Natural killer cell treated with Interleukin-12 subunit alpha and Interleukin-12 subunit beta and Interleukin-15 and Interleukin-18, amount 100 ng/mL, for 72 hours (primary cell): ENCODE measurements at places on chromosomes 4 and X. TPM values are rescaled to one million over a fixed set of nuclear protein-coding genes. Genes with fewer than 3 reads are reported as not detected.
A peak's percentile ranks its signal among the peaks of the same experiment; 100 is the strongest.

DNA sequence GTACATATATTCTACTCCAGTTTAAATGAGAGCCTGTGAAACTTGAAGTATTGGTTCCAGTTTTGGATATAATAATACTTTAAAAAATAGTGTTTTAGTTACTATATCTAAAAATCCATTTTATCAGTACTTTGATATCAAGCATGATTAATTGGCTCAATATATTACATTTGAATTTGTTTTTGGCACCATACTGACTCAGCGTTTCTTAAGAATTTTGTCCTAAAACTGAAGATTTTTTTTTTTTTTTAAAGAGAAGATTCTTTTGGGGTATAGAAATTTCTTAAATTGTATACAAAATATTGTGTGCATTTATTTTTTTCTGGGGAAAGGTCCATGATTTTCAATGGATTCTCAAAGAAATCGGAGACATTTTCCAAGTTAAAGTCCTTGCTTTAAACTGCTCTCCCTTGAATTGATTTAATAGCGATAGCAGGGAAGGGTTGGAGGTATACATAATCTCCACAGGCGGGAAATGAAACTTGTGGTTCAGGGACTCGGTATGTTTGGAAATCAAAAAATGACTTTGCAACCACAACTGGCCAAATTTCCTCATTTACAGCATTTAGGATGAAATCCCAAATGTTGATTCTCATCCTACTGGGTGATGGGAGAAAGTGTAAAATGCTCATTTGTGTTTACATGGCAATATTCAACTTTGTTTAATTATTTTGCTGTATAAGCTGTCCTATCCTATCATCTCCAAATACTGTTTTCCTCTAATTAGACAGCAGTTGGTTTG, 62.3 kb downstream of the TMA16 start:
- peaks cover under 1% of the 10 kb centered on the region for H3K27me3 ChIP-seq
- no peaks in the 10 kb centered on the region for H3K36me3 ChIP-seq
- DNase-seq: no peak
- H3K27ac ChIP-seq: no peak overlapping the region
- peaks cover 15% of the 10 kb centered on the region for H3K4me1 ChIP-seq

GRCh38 chr4:174389439-174389838, 105.7 kb downstream of the CEP44 start:
- H3K4me3 ChIP-seq: no peak overlapping the region
- H3K27me3 ChIP-seq: peaks cover 7% of the 10 kb centered on the region
- H3K36me3 ChIP-seq: no peaks in the 10 kb centered on the region
- H3K27ac ChIP-seq: no peak overlapping the region
- no peaks in the 10 kb centered on the region for H3K4me1 ChIP-seq

DNA sequence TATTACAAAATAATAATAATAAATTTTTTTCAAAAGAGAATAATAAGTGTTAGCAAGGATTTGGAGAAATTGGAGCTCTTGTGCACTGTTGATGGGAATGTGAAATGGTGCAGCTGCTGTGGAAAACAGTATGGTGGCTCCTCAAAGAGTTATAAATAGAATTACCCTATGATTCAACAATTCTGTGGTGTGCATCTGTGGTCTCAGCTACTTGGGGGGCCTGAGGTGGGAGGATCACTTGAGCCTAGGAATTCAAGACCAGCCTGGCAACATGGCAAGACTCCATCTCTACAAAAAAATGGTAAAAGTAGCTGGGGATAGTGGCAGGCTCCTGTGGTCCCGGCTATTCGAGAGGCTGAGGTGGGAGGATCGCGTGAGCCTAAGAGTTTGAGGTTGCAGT, 19.6 kb downstream of the MND1 start:
- H3K27me3 ChIP-seq: no peaks in the 10 kb centered on the region
- peaks cover 6% of the 10 kb centered on the region for H3K4me1 ChIP-seq
- no peak overlapping the region for H3K27ac ChIP-seq
- H3K36me3 ChIP-seq: peaks cover 10% of the 10 kb centered on the region
- H3K4me3 ChIP-seq: no peak overlapping the region
- DNase-seq: no peak

- H3K4me1 ChIP-seq: no peaks in the 10 kb centered on the region
- no peak for DNase-seq
- no peaks in the 10 kb centered on the region for H3K36me3 ChIP-seq
- no peaks in the 10 kb centered on the region for H3K27me3 ChIP-seq
- H3K4me3 ChIP-seq: no peak overlapping the region
These were observed 96.0 kb downstream of the TENM3 start for GRCh38 chr4:182339221-182339641.

GRCh38 chrX:79361192-79361870, 5.8 kb downstream of the ITM2A start:
- peaks cover 18% of the 10 kb centered on the region for H3K36me3 ChIP-seq
- no peak overlapping the region for H3K27ac ChIP-seq
- H3K4me1 ChIP-seq: peaks cover 10% of the 10 kb centered on the region

DNA sequence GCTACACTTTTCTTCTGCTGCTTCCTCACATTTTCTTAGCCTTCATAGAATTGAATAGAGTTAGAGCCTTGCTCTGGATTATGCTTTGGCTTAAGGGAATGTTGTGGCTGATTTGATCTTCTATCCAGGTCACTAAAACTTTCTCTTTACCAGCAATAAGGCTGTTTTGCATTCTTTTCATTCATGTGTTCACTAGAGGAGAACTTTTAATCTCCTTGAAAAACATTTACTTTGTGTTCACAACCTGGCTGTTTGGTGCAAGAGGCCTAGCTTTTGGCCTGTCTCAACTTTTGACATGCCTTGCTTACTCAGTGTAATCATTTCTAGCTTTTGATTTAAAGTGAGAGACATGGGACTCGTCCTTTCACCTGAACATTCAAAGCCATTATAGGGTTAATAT, 87.7 kb upstream of the RAB40AL start:
- DNase-seq: no peak
- H3K4me1 ChIP-seq: no peaks in the 10 kb centered on the region
- H3K4me3 ChIP-seq: no peak overlapping the region

- no peak overlapping the region for H3K27ac ChIP-seq
- no peaks in the 10 kb centered on the region for H3K36me3 ChIP-seq
- no peaks in the 10 kb centered on the region for H3K27me3 ChIP-seq
- H3K4me3 ChIP-seq: no peak overlapping the region
- peaks cover 3% of the 10 kb centered on the region for H3K4me1 ChIP-seq
These were observed 56.1 kb downstream of the RAPGEF2 start for GRCh38 chr4:159158985-159159384.

GRCh38 chr4:13302876-13303275, 181.3 kb downstream of the RAB28 start:
- no peaks in the 10 kb centered on the region for H3K27me3 ChIP-seq
- peaks cover 32% of the 10 kb centered on the region for H3K36me3 ChIP-seq
- DNase-seq: no peak

GRCh38 chr4:124902001-124902515, 189.5 kb upstream of the ANKRD50 start:
- H3K4me1 ChIP-seq: no peaks in the 10 kb centered on the region
- DNase-seq: no peak

DNA sequence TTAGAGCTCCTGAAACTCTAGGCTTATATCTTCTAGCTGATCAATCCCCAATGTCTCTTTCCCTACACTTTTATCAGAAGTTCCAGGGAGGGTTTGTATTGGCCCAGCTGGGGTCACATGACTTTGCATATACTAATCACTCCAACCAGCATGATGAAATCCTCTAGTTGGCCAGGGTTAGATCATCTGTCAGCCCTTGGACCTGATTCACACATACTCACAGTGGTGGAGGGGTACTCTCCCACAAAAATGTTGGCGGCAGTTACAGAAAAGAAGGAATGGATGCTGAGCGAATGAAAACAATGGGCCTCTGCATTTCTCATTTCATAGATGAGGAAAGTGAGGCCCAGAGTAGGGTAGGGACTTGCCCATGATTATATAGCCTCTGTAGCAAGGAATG, 151.1 kb downstream of the PJA1 start:
- H3K4me3 ChIP-seq: no peak overlapping the region
- no peak for DNase-seq
- H3K27ac ChIP-seq: no peak overlapping the region

- no peak overlapping the region for H3K4me3 ChIP-seq
- no peaks in the 10 kb centered on the region for H3K4me1 ChIP-seq
- no peak overlapping the region for H3K27ac ChIP-seq
- H3K36me3 ChIP-seq: no peaks in the 10 kb centered on the region
These were observed 51.6 kb upstream of the BLTP1 start for GRCh38 chr4:122100508-122100907.

- H3K4me1 ChIP-seq: peaks cover 52% of the 10 kb centered on the region
- no peaks in the 10 kb centered on the region for H3K27me3 ChIP-seq
- no peak overlapping the region for H3K4me3 ChIP-seq
- H3K36me3 ChIP-seq: no peaks in the 10 kb centered on the region
These were observed 112.2 kb upstream of the MAP3K15 start for GRCh38 chrX:19627533-19627932.

DNA sequence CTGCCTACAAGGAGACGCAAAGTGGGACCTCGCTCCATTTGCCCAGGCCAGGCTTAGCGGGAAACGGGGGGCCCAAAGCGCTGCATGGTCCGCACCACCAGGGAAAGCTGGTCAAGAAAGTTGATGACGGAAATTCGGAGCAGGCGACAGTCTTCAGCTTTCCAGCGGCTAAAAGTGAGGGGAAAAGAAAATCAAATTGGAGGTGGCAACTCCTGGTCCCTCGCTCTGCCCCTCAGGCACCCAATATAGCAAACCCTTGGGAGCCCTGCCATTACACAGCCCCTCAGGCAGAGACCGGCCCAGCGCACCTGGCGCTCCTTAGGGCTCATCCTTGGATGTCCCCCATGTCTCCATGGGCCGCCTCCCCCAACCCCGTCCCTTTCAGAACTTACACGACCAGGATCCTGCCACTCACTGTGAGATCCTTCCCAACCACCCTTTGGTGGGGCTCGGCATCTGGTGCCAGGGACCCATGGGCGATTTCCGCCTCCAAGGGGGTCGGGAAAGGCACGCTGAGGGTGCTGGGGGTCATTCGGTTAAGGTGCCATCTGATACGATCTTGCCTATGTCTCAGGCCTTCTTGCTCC, 1.1 kb downstream of the LAGE3 start:
- no peaks in the 10 kb centered on the region for H3K36me3 ChIP-seq
- H3K27me3 ChIP-seq: no peaks in the 10 kb centered on the region
- no peak overlapping the region for H3K27ac ChIP-seq
- DNase-seq: no peak
- H3K4me3 ChIP-seq: peak overlapping the region; percentile 80

- H3K27me3 ChIP-seq: no peaks in the 10 kb centered on the region
- H3K27ac ChIP-seq: no peak overlapping the region
- no peak overlapping the region for H3K4me3 ChIP-seq
- no peaks in the 10 kb centered on the region for H3K4me1 ChIP-seq
- no peak for DNase-seq
- H3K36me3 ChIP-seq: no peaks in the 10 kb centered on the region
These were observed 81.0 kb downstream of the ADGRA3 start for GRCh38 chr4:22434895-22435294.

DNA sequence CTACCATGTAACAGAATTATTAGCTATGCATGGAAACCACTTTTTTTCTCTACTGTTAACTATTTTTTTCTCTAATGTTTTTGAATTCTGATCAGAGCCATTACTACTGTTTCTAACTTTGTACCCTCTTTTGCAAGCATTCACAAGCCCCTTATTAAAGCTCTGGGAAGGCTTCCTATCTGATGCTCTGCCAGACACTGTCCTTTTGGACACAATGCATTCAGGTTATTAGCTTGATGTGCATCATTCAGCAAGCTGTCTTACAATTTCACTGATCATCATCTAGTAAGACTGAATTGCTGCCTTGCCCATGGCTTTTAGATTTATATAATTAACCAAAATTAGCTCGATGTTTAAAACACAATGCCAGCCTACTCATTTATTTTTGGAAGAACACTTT, 155.1 kb downstream of the NR3C2 start:
- no peak overlapping the region for H3K4me3 ChIP-seq
- no peak for DNase-seq
- H3K36me3 ChIP-seq: no peaks in the 10 kb centered on the region

- H3K27ac ChIP-seq: peak overlapping the region; percentile 50
- peaks cover 35% of the 10 kb centered on the region for H3K4me1 ChIP-seq
These were observed 196.0 kb upstream of the RBPJ start for GRCh38 chr4:26124753-26125321.

DNA sequence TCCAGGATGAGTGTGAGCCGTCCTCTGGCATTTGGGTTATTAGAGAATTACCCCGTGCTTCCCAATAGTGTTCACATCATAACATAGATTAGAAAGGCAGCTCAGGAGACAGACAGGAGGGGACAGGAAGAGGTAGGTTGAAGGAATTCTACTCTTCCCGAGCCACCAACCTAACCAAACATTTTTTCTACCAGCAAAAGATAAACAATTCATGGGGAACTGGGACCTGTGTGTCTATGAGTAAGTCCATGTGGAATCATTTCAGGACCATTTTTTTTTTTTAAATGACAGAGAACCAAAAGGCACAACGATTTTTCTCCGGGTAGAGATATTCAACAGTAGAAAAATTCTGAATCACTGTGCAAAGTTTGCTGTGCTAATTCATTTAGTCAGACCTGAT, 174.2 kb upstream of the ETNPPL start:
- H3K4me1 ChIP-seq: no peaks in the 10 kb centered on the region
- H3K36me3 ChIP-seq: no peaks in the 10 kb centered on the region
- no peak overlapping the region for H3K4me3 ChIP-seq

- no peak overlapping the region for H3K4me3 ChIP-seq
- H3K27ac ChIP-seq: no peak overlapping the region
- DNase-seq: no peak
These were observed 419.4 kb downstream of the CENPC start for GRCh38 chr4:67125636-67126514.

DNA sequence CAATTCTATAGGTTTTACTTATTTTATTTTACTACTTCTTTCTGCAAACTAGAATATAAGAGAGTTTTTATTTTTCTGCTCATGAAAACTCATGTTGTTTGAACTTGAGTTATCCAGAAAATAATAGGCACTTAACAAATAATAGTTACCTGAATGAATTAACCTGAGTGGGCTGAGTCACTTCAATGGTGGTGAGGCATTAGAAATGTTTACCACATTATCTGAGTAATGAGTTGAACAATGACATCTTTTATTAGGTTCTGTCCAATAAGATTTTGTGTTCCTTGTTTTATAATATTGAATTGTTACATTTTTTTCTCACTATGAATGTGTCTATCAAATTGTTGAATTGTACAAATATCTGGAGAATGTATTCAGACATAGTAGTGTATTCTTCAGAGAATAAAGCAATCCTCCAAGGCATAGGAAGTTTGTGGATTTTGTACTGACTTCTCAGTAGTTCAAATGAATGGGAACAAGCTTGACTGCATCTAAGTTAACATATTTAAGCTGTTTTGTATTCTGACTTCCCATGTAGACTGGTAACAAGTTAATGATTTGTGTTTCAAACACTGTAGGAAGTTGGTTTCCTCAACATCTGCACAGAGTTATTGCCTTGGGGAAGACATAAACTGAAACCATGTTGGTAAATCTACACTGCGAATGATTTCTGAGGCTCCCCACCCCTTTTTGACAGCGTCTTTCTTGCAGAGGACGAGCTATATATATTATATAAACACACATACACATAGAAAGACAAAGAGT, 1808.9 kb upstream of the TENM3 start:
- no peak overlapping the region for H3K4me3 ChIP-seq
- H3K27me3 ChIP-seq: no peaks in the 10 kb centered on the region
- no peak overlapping the region for H3K27ac ChIP-seq
- H3K36me3 ChIP-seq: peaks cover 12% of the 10 kb centered on the region

- H3K4me3 ChIP-seq: no peak overlapping the region
- H3K4me1 ChIP-seq: no peaks in the 10 kb centered on the region
- H3K27ac ChIP-seq: no peak overlapping the region
- no peak for DNase-seq
- no peaks in the 10 kb centered on the region for H3K36me3 ChIP-seq
These were observed 103.5 kb downstream of the FIP1L1 start for GRCh38 chr4:53480909-53481308.

GRCh38 chr4:174316954-174317353, 33.2 kb downstream of the CEP44 start:
- H3K36me3 ChIP-seq: peaks cover 4% of the 10 kb centered on the region
- DNase-seq: no peak
- no peak overlapping the region for H3K4me3 ChIP-seq
- H3K27me3 ChIP-seq: no peaks in the 10 kb centered on the region
- no peak overlapping the region for H3K27ac ChIP-seq

SORCS2 gene
- total RNA-seq: 0.17 TPM

TRIML2 gene
- total RNA-seq: not detected

FAM13A gene
- total RNA-seq: 2.1 TPM
